Stimulated activated CD8-positive, alpha-beta memory T cell treated with anti-CD3 and anti-CD28 coated beads, Interleukin-15, amount 100 ng/mL, for 1 hour (primary cell): ENCODE measurements at places on chromosomes 3 and 15.

GRCh38 chr15:82768414-82769054, 37.3 kb downstream of the FSD2 start:
- DNase-seq = no peak

DNA sequence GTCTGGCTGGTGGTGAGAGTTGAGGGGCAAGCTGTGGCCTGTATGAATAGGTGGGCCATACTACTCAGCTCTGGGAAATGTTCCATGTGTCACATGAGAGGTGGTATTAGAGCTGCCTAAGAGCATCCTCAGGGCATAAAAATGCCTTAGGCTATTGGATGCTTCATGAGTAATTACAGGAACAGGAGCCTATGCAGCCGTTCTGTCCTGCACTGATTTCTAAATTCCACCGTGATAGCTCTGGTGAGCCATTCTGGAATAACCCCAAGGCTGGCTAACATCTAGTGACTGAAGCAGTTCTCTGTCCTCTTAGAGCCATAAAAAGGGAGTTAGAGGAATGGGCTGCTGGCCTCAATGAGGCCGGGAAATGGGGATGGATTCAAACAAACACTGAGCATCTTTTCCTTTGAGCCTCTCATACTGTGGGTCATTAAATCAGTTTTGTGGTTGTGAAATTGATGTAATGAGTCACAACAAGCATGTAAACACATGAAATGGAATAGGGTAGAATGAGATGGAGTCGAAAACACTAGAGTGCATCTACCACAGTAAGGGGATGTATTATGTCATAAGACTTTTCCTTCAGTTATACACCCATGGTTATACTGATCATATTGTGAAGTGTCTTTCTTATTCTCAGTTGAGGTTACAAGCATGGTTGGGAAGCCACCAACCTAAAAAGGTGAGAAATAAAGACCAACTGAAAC, 41.0 kb downstream of the DGKG start:
- DNase-seq = no peak

GRCh38 chr15:90181776-90182175, 19.4 kb upstream of the SEMA4B start:
- no peak for DNase-seq

- no peak for DNase-seq
Measured at GRCh38 chr15:35062738-35063099, 22.4 kb downstream of the NANOGP8 start.

DNA sequence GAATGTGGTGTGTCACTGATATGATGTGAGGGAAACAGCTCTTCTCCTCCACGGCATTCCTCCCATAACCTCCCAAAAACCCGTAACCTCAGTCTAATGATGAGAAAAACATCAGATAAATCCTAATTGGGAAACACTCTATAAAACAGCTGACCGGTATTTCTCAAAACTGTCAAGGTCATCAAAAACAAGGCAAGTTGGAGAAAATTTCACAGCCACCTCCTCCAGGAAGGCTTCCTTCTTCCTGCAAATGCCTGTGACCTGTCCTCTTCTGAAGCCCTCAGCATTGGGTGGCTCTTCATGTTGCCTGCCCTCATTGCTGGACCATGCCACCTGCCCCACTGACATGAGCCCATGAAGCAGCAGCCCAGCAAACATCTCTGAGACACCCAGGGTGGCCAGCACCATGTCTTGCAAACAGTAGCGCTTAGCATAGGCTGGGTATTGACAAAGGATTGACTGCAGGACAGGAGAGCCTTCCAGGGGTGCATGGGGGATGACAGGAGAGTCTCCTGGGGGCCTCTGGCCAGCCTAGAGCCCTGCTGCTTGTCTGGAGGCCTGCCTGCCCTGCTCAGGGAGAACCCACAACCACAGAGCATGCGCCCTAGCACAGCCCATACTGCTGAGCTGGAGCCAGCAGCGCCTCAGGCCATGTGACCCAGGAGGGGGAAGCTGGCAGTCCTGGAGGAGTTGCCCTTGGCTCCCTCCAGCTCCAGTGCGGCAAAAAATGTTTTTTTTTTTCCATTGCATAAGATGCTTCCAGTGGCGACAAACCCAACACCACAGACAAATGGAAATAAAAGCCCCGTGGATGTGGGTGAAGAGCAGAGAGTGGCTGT, 49.7 kb downstream of the XXYLT1 start:
- DNase-seq = no peak

DNA sequence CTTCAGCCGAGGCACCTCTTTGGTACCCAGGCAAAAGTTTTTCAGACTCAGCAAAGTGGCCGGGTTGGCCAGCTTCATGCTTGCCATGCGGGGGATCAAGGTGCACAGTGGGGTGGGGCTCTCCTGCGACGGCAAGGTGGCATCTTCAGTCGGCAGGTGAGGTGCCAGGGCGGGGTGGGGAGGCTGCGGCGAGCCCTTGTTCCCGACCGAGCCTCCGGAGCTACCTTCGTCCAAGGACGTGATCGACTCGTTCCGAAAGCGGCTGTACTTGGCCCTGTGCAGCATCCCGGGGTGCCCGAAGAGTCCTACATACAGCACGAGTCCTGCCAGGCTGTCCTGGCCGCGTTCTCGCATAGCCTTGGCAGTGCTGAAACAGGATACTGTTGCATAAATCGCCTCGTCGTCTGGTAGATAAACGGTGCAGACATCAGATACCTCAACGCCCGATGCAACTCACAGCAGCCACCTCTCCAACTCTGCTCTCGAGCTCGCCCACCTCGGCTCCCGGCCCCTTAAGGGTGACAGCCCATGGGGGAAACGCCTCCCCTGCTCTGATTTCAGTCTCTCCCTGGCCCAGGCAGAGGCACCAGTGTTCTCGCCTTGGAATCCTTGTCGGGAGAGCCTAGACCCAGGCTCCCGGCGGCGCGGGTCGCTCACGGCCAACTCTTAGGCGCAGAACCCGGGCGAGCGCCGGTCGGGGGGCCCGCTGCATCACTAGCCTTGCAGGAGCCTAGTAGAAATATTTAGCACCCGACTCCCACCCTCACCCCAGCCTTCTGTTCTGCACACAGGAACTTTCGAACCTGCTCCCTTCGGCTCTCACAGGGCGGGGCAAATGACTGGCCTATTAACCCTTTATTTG, 826 bp downstream of the SHC4 start:
- no peak for DNase-seq

- no peak for DNase-seq
Measured at GRCh38 chr3:59408047-59408624, 358.3 kb upstream of the CFAP20DC start.

DNA sequence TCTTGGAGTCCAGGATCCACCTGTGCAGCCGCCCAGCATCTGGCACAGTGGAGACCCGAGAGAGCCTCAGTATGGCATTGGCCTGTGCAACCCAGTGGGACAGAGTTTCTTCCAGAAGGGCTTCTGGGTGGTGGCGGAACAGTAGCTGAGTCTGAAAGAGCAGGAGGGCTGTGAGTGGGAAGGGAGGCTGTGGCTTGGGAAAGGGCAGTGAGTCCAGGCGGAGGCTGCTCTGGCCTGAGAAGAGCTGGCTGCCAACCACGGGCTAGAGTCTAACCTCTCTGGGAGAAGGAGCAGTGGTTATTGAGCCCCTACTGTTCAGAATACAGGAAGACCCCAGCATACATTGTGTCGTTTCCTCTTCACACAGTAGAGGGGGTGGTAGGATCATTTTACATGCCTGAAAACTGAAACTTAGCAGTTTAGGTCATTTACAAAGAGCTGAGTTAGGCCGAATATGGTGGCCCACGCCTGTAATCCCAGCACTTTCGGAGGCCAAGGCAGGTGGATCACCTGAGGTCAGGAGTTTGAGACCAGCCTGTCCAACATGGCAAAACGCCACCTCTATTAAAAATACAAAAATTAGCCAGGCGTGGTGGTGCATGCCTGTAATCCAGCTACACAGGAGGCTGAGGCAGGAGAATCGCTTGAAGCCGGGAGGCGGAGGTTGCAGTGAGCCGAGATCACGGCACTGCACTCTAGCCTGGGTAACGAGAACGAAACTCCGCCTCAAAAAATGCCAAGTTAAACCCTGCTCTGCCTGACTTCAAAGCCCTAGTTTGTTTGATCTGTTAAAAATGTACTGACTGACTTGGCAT, 3.2 kb downstream of the AEN start:
- DNase-seq = no peak
